ENCODE measurements at places on chromosomes 6 and 20. TPM values are rescaled to one million over a fixed set of nuclear protein-coding genes. Genes with fewer than 3 reads are reported as not detected.
A peak's percentile ranks its signal among the peaks of the same experiment; 100 is the strongest.

The GPX6 gene
- not detected for total RNA-seq

The RNF217 gene
- 3.4 TPM for total RNA-seq

- no peak overlapping the region for H3K27ac ChIP-seq
- H3K4me1 ChIP-seq: no peaks in the 10 kb centered on the region
- no peaks in the 10 kb centered on the region for H3K36me3 ChIP-seq
- H3K27me3 ChIP-seq: no peaks in the 10 kb centered on the region
- no peak overlapping the region for H3K4me3 ChIP-seq
These were observed 251.3 kb downstream of the ANKRD60 start for GRCh38 chr20:57977141-57977540.

DNA sequence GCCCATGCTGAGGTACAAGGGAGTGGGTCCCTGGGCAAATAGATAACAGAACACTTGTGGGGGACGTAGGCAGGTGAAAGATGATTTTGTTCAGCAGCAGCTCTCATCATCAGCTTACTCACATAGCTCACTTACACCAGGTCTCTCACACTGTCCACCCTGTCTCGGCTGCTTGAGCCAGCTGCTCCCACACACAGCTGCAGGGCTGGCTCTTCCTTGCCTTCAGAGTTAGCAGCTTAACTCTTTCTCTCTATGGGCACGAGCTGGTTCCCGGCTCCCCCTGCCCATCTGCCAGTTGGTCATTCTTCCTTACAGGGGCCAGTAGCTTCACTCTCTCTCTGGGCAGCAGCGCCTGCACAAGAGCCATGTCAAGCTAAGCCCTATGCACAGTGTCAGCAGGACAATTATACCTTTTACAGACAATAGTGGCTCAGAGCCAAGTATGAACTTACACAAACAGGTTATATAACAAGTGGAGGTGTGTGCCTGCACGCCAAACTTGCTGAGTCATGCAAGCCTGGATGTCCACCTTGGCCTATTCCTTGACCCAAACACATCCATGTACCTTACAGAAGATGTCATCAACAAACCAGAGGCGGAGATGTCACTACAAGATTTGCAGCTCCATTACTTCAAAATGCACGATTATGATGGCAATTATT is 18.7 kb downstream of the ZNF391 start:
- no peak for DNase-seq
- no peaks in the 10 kb centered on the region for H3K36me3 ChIP-seq
- H3K4me3 ChIP-seq: no peak overlapping the region

DNA sequence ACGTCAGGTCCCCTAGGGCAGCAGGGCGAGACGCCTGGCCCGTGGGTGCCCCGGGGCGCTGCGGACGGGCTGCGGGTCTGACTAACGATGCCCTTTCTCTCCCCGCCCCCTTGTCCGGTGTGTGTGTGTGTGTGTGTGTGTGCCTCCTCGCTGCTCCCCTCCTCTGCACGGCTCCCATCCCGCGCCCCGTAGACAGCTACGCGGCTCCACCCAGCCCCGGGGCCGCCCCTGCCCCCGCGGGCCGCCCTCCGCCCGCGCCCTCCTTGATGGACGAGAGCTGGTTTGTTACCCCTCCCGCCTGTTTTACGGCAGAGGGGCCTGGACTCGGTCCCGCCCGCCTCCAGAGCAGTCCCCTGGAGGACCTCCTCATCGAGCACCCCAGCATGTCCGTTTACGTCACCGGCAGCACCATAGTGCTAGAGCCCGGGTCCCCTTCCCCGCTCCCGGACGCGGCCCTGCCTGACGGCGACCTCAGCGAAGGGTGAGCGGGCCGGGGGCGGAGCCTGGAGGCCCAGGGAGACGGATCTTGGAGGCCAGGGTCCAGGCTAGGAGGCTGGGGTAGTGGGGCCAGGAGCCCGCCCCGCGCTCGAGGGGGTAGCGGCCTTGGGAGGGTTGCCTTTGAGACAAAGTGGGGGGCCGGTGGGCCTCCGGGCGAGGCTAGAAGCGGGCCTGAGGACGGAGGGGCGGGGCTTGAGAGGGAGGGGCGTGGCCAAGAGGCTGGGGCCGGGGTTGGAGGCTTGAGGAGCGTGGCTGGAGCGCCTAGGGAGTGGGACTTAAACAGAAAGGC is 5.1 kb downstream of the TP53INP2 start:
- H3K4me1 ChIP-seq: peaks cover 6% of the 10 kb centered on the region
- H3K36me3 ChIP-seq: peaks cover 3% of the 10 kb centered on the region
- no peak overlapping the region for H3K27ac ChIP-seq

DNA sequence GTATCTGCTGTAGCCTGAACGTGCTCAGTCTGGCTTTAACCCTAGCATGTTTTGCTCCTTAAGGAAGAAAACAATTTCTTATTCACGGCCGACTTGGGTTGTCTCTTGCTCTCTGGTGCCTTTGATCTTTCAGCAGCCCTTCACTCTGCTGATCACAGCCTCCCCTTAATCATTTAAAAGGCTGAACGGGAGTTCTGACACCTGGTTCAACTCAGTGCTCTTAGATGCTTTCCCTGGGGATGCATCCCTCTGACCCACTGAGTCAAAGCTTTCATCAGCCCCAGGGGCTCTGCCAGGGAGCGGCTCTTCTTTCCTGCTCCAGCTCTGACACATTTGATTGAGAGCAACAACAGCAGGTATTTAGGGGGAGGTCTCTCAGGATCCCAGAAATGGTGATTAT is 79.0 kb upstream of the FYN start:
- H3K36me3 ChIP-seq: no peaks in the 10 kb centered on the region
- DNase-seq: no peak
- H3K27me3 ChIP-seq: no peaks in the 10 kb centered on the region
- no peak overlapping the region for H3K27ac ChIP-seq
- H3K4me1 ChIP-seq: peaks cover 4% of the 10 kb centered on the region
- no peak overlapping the region for H3K4me3 ChIP-seq

DNA sequence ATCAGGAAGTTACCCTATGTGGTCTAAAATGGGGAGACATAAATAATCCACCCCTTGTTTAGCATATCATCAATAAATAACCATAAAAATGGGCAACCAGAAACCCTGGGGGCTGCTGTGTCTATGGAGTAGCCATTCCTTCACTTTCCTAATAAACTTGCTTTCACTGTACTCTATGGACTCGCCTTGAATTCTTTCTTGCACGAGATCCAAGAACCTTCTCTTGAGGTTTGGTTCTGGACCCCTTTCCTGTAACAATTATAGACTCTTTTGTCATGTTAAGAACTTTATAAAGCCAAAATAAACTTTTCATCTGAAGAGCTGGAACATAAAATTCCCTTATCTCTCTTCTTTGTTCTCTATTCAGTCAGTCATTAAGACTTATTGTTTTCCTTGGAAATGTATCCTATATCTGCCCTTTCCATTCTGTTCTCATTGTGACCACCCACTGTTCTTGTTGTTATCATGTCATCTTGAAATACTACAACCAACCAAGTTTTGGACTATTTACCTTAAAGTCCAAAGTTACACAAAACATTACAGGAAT is 29.3 kb upstream of the ZBTB24 start:
- peaks cover 6% of the 10 kb centered on the region for H3K4me1 ChIP-seq
- no peak overlapping the region for H3K27ac ChIP-seq
- H3K36me3 ChIP-seq: no peaks in the 10 kb centered on the region
- H3K27me3 ChIP-seq: no peaks in the 10 kb centered on the region
- H3K4me3 ChIP-seq: no peak overlapping the region
- DNase-seq: no peak

- no peak overlapping the region for H3K27ac ChIP-seq
- no peak for DNase-seq
These were observed 22.6 kb upstream of the PREX1 start for GRCh38 chr20:48850257-48850976.

GRCh38 chr6:166559662-166560061 is 26.8 kb downstream of the RAMACL start:
- no peak overlapping the region for H3K4me3 ChIP-seq
- H3K27ac ChIP-seq: no peak overlapping the region
- no peaks in the 10 kb centered on the region for H3K27me3 ChIP-seq
- no peak for DNase-seq
- no peaks in the 10 kb centered on the region for H3K36me3 ChIP-seq
- H3K4me1 ChIP-seq: no peaks in the 10 kb centered on the region

- DNase-seq: peak; percentile 7
- no peaks in the 10 kb centered on the region for H3K27me3 ChIP-seq
- H3K27ac ChIP-seq: no peak overlapping the region
These were observed 147.2 kb upstream of the DST start for GRCh38 chr6:56789879-56790278.

DNA sequence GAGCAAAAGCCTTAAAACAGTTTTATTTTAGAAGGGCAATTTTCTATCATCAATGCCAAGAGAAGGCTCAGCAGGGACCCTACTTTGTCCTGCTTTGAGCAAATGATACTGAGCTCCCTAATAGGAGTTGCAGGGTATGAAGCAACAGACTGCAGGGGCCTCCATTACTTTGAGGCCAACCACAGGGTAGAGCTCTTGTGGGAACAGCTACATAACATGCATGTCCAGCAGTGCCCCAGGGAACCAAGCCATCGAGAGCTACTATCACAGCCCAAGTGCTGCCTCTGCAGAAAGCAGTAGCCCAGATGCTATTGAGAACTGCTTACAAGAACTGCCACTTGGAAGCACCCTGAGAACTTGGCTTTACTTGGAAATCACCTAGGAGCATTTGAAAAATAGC is 222.1 kb downstream of the LAMA2 start:
- H3K4me3 ChIP-seq: no peak overlapping the region
- no peak overlapping the region for H3K27ac ChIP-seq
- no peak for DNase-seq
- no peaks in the 10 kb centered on the region for H3K27me3 ChIP-seq
- no peaks in the 10 kb centered on the region for H3K36me3 ChIP-seq
